ENCODE measurements at places on chromosomes 2 and 18.

GRCh38 chr2:71545572-71546274, 92.4 kb downstream of the DYSF start:
- peak; percentile 64 for DNase-seq

- no peak for DNase-seq
Observed at GRCh38 chr2:215773728-215774127, 239.6 kb downstream of the MREG start.

DNA sequence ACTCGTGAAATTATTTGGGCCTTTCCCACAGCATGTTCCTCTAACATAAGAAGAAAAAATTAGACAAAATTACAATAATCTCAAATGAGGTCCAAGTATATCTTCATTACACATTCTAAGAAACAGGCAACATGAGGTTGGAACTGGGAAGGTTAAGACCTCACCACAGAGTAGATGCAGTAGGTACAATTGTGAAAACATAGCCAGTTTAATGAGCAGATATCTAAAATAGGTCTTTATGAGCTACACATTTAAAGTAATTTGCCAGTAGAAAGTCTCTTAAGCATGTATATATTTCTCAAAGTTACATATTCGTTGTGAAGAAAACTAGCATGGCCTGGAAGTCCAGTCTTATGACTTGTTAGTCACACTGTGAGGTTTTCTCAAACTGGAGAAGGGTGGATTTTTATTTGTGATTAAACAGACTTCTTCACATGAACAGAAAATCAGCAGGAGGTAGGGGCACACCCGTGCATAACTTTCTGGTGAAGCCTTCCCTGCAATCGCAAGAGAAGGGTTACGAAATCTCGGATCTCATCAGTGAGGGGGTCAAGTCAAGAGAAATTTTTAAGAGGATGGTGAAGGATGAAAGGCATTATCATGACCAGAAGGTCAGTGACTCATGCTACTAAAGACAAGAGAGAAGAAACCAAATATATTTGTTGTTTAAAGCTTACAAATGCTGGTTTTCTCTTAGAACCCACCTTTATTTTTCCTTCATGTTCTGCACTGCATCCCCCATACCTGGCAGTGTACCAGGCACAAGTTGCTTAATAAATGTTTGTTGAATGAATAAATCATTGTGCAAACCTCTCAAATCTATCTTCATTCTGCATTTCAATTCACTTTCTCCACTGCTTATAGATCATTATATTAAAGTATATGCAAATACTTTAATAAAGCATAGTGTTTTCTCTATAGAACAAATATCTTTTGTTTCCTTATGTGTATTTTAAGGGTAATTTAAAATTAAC, 5.1 kb upstream of the RAB27B start:
- DNase-seq = no peak

DNA sequence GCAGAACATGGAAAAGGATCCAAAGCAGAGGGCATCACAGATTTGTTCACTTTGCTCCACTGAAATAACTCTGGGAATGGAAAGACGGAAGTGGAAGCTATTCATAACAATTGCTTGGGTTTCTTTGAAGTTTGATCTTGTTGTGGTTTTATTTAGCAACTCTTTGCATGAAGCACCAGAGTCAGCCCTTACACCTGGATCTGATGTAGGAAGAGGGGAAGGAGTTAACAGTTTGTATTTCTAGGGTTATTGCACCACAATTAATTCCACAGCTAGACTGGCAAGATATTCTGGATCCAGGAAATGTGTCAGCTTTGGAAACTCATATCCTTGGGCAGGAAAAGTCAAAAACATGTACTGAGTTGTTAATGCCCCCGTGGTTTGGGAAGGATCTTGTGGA, 1143.4 kb downstream of the CNTNAP5 start:
- no peak for DNase-seq

DNA sequence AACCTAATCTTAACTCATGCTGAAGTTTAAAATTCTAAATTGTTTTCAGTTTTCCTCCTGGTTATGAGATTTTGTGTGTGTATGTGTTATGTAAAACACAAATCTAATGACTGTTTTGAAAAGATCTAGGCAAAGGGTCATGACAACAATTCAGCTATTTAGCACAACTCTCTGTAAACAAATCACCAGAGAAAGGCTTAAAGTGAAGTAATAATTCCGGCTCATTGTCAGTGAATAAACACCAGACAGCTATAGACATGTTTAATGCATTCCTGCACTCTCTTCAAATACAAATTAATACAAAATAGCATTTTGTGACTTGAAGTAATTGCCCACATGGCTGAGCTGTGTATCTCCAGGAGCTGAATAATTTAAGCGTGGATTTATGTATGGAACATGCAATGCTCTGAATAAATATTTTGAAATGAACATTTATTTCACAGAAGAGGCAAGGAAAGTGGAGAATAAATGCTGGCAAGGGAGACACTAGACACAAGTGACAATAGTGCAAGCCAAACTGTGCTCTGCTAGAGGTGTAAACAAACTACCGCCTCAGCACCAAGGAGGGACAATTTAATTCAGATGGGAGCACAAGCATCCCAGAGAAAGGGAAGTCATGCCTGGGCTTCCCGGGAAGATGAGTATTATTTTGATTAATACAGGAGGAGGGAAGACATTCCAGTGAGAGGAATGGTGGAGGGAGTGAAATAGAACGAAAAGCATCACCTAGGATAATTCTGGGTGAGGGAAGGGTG, 133.6 kb upstream of the XPO1 start:
- no peak for DNase-seq

DNA sequence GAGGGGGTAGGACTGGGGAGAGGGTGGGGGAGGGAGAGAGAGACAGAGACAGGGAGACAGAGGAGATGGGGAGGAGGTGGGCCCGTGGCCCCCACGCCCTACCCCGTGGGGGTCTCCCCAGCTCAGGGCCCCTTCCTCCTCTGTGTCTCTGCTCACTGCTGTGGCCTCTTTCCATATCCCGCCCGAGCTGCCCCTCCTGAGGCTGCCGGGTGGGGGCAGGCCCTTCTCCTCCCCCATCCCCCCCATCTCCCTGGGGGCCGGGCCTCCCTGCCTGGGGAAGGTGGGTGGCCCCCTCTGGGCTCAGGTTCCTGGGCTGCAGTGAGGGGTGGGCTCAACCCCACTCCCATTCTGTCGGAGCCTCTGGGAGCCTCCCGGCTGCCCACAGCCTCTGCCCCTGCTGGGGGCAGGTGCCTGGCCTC, 332 bp upstream of the PDCD1 start:
- DNase-seq = no peak

DNA sequence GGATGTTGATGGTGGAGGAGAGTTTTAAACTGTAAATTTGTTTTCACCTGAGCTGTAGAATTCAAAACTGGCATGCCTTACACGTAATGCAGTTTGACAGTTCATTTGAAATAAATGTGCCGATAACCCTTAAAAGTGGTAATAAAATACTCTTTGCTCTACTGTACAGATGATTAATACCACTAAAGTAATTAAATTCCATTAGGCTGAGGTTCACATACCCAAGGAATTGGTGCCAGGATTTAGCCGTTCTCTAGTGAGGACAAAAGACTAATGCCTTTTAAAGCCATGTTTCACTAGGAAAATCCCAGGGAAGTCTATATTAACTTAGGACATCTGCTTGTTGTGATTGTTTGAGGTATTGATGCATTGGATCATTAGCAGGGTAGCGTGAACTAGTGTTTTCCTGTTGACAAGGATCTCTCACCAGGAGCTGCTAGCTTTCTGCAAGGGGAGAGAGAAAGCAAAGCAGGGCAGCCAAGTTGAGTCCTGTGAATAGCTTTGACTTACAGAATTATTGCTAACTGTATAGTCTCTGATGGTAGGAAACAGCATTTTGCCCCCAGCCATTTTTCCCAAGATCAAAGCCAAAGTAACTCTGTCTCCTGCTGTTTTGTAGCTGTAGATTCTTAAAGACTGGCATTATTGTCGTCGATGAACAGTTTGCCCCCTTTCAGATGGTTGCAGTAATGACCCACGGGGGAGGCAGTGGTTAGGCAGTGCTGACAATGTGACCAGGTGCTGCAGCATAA, 280.9 kb upstream of the FANCL start:
- DNase-seq = no peak

Data from CD8-positive, alpha-beta T cell (primary cell).